Effector CD8-positive, alpha-beta T cell (primary cell): ENCODE measurements at places on chromosomes 6 and 20.
A peak's percentile ranks its signal among the peaks of the same experiment; 100 is the strongest.

- DNase-seq: no peak
Observed at GRCh38 chr20:30500829-30501440, 756.5 kb upstream of the DEFB115 start.

- DNase-seq: no peak
Observed at GRCh38 chr6:118313208-118313607, 234.9 kb upstream of the PLN start.

- DNase-seq: no peak
Observed at GRCh38 chr6:82363428-82364086, at the start of gene TPBG. Gene TPBG, plus strand, starts transcription at chr6:82363817. Its CDS starts 1,145 bp downstream, at chr6:82364962.

- DNase-seq: no peak
Observed at GRCh38 chr6:151490996-151491395, 2.8 kb upstream of the CCDC170 start.

DNA sequence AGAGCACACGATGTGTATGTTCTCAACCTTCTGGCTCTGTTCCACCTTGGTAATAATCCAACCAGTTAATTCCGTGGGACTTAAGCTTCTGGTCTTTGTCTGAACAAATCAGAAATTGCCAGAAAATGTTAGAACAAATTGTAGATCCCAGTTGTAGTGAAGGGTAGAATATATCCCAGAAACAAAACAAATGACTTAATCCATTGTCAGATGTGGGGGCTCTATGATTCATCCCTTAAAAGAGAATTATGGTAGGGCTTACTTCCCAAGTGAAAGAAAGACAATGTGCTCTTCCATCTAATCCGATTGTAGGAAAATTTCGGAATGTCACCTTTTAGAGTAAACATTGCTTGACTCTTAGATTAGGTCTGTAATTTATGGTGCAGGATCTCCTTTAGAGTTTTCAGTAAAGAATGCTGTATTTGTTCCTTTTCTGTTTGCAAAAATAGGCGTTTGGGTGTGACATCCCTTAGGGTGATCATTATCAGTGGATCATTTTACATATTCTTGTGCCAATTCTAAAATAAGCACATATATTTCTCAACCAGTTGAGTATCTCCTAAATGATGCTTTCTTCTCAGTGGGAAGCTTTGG lies 234.5 kb upstream of the ZNF217 start:
- DNase-seq: no peak

GRCh38 chr6:98946879-98947410 lies 801 bp downstream of the FBXL4 start:
- peak; percentile 18 for DNase-seq

DNA sequence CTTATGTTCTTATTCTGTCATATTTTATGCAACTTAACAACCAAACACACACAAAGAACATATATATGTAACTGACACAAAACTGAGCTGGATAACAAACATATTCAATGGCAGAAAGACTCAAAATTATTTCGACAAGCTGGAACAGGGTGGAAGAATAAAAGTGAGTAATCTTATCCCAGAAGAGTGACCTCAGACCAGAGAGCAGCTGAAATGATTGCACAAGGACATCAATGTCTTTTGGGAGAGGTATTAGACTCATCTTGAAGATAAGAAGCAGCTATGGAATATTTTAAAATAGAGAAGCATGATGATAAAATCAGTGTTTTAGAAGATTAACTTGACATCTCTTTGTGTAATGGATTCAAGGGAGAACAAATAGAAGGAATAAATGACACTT lies 191.6 kb upstream of the PRDM1 start:
- DNase-seq: no peak

- no peak for DNase-seq
Observed at GRCh38 chr6:154508573-154509375, 1.7 kb downstream of the CNKSR3 start.

DNA sequence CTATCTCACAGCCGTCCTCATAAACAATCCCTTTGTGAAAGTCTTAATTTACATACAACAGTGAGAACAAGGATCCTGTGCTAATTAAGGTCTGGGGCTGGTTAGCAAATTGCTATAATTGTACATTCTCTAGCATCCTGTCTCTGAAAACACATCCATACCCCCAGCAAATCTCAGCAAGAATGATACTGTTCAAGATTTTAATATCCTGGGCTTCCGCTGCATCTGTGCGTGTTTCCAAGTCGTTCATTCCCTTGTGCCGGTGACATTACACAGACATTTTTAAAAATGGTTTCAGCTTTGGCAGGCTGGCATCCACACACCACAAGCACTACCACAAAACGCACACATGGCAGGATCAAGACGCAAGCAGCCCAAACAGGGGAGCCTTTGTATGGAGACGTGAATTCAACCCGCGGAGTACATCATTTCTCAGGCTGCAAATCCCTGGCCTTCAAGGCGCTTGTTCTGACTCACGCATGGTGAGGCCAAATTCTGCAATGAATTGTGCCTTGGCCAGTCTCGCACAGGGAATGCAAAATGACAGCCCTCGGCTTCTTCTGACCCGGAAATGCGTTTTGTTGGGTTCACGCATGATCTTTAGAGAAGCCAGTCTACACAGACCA lies 20.3 kb downstream of the ZMYND8 start:
- no peak for DNase-seq

GRCh38 chr6:112215488-112216284 lies 38.7 kb downstream of the LAMA4 start:
- no peak for DNase-seq

- DNase-seq: no peak
Observed at GRCh38 chr6:89299466-89299850, 15.6 kb downstream of the GABRR2 start.

DNA sequence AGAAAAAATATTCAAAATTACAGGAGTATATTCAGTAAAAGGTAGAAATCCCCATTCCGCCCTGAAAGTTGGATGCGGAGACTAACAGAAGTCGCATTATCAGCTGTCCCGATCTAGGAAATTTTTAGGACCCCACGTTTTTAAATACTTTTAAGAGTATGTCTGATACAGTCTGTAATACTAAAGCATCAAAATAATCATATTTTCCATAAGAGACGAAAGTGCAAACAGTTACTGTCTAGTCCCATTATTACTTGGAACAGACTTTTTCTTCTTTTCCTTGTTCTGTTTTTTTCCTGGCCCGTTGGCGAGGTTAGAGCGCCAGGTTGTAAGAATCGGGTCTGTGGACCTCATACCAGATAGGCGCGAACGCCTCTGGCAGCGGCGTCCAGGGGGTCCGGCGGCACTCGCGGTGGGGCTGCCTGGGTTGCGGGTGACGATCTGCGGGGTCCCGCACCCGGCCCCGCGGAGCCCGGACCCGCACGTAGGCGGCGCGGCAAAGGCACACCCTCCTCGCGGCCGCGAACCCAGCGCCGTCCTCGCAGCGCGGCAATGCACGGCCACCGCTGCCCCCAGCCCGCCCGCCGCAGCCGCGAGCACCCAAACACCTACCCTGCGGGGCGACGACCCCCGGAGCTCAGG lies 460 bp downstream of the PLAGL1 start:
- DNase-seq: no peak

DNA sequence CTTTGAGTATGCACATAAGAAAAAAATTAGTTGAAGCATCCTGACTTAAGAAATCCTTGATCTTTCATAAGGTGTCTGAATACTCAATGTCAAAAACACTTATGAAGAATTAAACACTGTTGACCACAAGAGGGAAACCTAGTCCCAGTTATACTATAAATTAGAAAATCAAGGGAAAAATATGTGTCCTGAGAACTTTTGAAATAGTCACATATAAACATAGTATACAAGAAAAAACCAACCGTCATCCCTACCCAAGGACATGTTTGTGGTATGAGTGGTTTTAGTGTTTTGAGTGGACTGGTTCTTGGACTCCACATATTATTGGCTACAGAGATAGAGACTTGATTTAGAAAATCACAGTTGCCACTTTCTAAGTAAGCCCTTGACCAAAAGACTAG lies 7.6 kb upstream of the HLA-DRA start:
- DNase-seq: no peak

DNA sequence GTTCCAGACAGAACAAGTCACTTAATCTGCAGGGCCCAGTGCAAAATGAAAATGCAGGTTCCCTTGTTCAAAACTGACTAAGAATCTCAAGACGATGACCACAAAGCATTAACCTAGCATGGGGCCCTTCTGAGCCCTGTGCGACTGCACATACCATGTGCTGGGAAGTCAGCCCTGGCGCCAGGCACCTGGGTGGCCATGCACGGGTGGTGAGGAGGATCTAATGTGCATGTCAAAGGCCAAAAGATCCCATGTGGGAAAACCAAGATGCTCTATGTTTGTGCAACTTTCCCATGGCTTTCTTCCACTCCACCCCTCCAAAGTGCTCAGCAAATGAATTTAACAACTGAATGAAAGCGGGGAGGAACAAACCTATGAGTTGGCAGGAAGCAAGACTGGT lies 33.5 kb upstream of the NXT1 start:
- no peak for DNase-seq

- DNase-seq: no peak
Observed at GRCh38 chr20:48149902-48150301, 364.6 kb upstream of the SULF2 start.

GRCh38 chr20:62235777-62236157 lies 2.6 kb upstream of the OSBPL2 start:
- DNase-seq: no peak

GRCh38 chr20:16671753-16672152 lies 58.1 kb upstream of the SNRPB2 start:
- DNase-seq: no peak

- no peak for DNase-seq
Observed at GRCh38 chr6:36099869-36100483, 30.3 kb upstream of the MAPK13 start.

DNA sequence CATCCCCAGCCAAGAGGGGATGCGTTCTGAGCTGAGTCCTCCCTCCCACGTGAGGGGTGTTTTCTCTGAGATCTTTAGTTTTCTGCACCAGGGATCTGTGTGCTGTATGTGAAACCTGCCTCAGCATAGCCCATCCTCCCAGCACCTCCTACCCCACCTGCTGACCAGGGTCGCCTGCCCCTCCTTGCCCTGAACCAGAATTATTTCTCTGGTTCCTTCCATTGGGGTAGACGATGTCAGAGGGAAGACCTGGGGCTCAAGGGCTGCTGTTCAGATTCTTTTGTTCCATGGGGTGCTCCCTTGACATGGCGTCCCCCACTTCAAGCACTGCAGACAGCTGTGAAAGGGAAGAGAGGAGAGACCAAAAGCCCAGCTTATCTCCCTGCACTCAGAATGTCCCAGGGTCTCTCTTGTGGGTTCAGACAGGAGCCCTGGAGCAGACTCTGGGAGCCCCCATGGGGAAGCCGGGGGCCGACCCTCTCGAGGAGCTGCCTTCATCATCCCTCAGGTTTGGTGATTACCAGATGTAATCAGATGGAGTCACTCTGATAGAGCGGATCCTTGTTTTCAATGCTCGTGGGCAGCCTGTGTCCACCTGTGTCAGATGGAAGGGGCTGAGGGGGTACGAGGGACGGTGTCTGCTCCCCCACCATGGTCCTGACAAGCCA lies 74.3 kb downstream of the ERMARD start:
- DNase-seq: no peak

- no peak for DNase-seq
Observed at GRCh38 chr6:62971976-62972658, 239.2 kb upstream of the FKBP1C start.

- no peak for DNase-seq
Observed at GRCh38 chr20:61673152-61673847, 392.4 kb downstream of the TAF4 start.

DNA sequence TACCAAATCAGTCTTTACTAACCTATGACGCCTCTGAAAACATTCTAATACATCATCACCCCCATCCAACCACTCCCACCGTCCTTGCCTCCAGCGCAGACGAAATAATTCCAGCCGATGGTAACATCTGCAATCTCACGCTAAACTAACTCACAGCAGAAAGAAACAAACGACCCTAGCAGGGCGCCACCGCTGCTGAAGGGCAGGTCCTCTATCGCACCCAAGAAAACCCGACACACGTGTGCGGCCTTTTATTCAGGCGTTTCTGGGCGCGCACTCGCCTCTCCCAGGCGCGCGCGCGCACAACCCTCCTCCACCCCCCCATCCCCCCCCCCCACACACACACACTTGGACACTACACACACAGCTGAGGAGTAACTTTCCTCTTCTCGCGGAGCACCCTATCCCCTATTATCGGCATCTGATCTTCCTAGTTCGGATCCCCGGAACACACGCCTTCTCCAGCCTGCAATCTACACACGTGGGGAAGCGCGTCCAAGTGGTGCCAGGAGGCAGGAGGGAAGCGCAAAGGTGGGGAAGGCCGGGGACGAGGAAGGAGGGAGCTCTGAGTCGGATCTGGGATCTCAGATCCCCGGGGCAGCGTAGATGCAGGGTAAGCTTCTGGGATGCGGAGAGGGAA lies 1.4 kb downstream of the GFOD1 start:
- DNase-seq: no peak

DNA sequence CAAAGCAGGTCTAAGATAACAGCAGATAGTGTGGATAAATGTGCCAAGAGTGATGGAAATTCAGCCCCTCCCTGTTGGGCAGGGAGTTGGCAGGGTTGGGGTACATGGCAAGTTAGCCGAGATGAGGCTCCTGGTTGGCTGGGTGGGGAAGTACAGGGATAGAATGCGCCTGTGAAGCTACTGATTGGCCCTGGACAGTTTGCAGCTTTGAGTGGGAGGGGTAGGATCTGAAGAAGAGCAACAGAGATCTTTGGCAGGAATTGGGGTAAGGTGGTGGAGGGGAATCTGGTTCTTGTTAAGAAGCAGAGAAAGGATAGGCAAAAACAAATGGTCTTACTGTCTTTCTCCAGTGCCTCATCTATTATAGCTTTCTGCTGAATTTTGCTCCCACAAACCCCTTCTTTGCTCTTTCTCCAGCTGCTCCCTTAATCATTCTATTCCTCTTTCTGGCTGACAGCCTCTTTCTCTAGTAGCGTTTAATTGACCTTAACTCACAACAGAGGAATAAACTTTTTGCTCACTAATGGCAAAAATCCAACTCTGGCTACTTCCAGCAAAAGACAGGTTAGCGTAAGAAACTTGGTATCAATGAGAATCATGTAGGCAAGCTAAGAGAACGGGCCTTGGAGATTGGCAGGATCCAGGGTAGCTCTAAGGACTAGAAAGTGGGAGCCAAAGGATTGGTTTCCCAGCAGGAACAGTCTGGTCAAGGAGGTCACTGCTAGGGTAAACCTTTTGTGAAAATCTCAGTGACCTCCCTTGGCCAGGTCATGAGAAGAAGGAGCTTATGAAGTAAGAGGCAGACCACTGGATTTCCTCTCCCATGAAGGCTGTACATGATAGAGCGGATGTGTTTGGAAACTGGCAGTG lies 86.3 kb upstream of the CARMIL1 start:
- DNase-seq: no peak

- DNase-seq: no peak
Observed at GRCh38 chr6:39282774-39283173, 31.4 kb downstream of the KCNK17 start.

DNA sequence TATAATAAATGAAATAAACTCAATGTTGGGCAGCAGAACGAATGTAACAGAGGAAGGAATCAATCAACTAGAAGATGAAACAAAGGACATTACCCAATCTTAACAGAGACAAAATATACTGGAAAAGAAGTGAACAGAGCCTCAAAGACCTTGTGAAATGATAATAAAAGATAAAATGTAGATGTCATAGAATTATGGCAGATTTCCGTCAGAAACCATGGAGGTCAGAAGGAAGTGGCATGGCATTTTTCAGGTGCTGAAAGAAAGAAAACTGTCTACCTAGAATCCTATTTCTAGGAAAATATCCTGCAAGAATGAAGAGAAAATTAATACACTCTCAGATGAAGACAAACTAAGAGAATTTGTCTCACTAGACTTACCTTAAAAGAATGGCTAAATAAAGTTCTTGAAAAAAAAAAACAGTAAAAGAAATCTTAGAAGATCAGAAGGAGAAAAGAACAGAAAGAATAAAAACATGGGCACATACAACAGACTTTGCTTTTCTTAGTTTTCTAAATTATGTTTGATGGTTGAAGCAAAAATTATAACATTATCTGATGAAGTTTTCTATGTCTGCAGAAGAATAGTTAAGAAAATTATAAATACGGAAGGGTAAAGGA lies 23.4 kb upstream of the ZBTB2 start:
- no peak for DNase-seq
